ENCODE measurements at places on chromosomes 2 and 18.

- no peak for DNase-seq
Observed at GRCh38 chr2:74414881-74415761, 6.3 kb downstream of the C2orf81 start.

GRCh38 chr18:48933578-48934414, 17.0 kb downstream of the SMAD7 start:
- DNase-seq, result no peak

DNA sequence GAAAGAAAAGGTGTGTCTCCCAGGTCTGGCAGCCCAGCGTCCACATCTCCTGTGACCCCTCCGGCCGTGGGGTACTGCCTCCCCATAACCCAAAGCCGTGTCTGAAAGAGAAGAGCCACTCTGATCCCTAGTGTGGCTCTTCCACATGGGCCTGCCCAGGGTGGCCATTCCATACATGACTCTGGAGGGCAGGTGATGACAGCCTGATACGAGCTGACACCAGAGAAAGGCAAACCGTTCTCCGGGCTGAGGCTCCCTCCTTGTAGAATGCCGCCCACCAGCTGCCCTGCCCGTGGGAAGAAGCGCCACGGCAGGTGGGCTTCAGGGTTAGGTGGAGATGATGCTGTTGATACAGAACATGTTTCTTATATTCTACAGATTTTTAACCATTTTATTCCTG, 451.6 kb upstream of the SALL3 start:
- DNase-seq, result no peak

- no peak for DNase-seq
Observed at GRCh38 chr2:136323935-136324334, 206.0 kb upstream of the CXCR4 start.

DNA sequence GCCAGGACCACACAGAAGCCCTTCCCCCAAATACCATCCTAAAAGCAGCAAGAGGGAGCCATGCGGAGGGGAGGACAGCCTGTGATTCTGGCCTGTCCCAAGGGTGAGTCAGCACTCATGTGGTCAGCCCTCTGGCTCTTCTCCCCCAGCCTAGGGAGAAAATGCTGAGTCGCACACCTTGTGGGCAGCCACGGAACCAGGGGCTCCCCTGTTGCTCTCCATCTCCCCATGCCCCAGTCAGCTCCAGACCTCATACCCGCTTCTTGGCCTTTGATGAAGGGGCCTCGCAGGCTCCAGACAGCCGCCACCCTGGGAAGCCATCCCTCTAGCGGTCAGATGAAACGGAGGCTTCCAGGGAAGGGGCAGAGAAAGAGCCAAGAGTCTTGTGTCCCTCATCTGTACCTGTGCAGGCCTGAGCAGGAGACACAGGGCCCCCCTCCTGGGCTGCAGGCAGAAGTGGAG, 181.3 kb upstream of the SIX2 start:
- no peak for DNase-seq

- no peak for DNase-seq
Observed at GRCh38 chr2:1584051-1584531, 160.2 kb downstream of the PXDN start.

DNA sequence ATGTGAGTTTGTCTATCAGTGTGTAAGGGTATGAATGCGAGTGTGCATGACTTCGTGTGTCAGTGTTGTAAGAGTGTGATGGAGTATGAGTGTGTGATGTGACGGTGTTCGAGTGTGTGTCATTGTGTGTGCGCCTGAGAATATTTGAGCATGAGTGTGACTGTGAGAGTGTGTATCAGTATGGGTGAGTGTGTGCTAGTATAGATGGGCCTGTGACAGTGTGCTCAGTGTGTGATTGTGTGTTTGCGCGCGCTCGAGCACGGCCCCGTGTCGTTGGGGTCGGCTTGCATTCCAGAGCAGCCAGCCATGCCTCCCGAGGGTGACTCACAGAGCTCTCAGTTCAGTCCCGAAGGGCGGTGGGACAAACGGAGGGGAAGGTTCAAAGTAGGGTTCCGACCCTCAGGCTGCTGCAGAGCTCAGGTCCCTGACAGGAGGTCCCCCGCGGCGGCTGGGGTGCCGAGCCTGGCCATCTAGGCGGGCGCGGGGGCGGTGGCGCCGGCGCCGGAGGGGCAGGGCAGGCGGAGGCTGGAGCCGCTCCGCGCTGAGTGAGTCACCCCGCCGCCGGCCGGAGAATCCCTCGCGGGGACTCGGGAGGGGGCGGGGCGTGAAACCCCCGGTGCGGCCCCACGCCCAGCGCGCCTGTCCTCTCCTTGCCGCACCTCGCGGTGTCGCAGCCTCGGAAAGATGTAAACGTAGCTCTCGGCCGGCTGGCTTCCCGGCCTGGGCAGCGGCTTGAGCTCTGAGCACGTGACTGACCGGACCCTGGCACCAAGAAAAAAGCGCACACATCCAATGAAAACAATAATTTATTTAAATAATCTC, 3.8 kb downstream of the DLX2 start:
- no peak for DNase-seq

GRCh38 chr18:6571239-6571602, 156.5 kb upstream of the L3MBTL4 start:
- DNase-seq, result no peak

DNA sequence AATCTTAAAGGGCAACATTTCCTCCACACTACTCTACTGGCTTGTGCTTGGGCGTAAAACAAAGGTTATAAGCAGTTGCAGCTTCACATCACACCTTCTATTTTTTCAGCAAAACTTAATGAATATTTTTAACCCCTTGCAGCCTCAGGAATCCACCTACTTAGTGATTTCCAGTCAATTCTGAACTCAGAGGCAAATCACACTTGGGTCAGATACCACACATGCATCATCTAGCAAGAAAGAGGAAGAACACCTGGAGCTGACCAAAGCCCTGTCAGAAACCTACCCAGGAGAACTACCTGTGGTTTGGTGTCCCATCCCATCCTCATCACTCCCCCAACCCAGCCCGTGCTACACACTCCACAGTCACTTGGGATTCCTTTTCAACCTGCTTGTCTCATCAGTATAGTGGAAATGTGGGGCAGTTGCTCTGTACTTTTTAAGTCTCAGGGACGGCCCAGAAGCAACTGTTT, 25.5 kb downstream of the PIAS2 start:
- DNase-seq, result no peak

- no peak for DNase-seq
Observed at GRCh38 chr2:120869730-120870466, 134.2 kb downstream of the GLI2 start.

DNA sequence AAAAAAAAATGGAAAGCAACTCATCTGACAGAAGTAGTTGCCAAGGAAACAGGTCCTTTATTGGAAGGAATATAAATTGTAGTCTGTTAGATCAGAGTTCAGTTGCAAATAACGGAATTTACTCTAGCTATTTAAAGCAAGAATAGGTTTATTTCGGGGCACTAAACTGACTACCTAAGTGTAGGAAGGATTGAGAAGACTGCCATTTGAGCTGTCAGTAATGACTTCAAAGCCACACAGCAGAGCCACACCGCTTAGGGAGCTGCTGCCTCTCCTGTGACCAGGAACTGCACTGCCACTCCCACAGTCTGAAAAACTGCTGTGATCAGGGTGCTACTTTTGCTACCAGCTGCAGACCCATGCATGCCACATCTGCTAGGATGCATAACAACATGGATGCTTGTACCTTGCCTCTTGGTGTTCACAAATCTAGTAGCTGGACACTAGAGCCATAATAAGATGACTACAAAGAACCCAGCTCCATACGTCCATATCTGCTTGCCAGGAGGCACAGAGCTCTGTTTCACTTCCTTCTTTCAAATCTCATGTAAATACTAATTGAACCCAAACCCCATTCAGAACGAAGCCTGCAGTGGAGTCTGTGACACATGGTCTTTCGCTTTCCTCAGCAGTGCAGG, 2.2 kb downstream of the DSG2 start:
- DNase-seq, result no peak

DNA sequence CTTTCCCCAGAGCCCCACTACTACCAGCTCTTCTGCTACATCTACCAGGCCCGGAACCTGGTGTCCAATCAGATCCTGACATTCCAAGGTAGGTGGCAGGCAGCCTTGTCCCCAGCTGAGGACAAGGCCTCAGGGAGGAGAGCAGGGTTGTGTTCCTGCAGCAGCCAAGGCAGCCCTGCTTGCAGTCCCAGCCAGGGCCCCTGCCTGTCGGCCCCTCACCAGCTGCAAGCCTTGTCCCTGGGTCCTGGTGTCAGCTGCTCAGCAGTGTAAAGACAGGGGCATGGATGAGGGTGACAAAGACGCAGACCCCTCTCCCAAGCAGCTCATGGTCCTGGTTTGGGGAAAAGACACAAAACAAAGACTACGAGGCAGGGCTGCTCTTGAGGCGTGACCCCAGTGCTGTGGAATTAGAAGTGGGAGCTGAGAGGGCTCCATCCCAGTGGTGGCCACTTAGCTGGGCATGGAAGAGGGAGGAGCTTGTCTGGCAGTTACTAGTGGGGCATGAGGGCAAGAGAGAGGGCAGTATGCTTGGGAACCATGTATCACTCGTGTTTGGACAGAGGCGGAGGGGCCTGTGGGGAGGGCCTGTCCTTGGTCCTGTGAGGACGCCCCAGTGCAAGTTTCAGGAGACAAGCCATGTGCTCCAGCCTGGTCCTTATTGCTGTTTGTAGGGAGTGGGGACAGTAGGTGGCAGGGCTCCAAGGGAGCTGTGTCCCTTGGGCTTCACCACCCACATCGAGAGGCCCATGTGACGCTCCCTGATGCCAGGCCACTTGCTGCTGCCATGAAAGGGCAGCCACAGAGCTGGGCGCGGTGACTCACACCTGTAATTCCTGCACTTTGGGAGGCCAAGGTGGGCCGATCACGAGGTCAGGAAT, 47.5 kb downstream of the LMAN2L start:
- DNase-seq, result no peak

- no peak for DNase-seq
Observed at GRCh38 chr2:108586631-108587030, 52.4 kb downstream of the LIMS1 start.

DNA sequence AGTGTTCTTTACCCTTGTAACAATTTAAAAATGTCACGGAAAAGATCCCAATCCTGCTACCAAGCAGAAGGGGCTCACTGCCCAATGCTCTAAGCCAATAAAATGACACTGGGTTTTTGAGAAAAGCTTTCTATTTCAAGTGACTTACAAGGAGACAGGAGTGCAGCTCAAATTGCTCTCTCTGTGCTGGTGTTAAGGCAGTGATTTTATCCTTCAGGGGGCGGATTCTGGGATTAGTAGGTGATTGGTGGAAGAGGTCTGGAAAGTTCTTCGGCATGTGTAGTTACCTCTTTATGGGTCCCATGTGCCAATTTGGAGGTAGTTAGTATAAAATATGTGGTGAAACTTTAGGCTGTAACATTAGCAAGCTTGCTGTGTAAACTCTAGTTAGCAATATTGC, 27.4 kb upstream of the MCM6 start:
- no peak for DNase-seq

GRCh38 chr2:55431982-55432627, 12.4 kb upstream of the CCDC88A start:
- no peak for DNase-seq

GRCh38 chr2:177881008-177881747, 191.4 kb downstream of the PDE11A start:
- DNase-seq, result no peak

DNA sequence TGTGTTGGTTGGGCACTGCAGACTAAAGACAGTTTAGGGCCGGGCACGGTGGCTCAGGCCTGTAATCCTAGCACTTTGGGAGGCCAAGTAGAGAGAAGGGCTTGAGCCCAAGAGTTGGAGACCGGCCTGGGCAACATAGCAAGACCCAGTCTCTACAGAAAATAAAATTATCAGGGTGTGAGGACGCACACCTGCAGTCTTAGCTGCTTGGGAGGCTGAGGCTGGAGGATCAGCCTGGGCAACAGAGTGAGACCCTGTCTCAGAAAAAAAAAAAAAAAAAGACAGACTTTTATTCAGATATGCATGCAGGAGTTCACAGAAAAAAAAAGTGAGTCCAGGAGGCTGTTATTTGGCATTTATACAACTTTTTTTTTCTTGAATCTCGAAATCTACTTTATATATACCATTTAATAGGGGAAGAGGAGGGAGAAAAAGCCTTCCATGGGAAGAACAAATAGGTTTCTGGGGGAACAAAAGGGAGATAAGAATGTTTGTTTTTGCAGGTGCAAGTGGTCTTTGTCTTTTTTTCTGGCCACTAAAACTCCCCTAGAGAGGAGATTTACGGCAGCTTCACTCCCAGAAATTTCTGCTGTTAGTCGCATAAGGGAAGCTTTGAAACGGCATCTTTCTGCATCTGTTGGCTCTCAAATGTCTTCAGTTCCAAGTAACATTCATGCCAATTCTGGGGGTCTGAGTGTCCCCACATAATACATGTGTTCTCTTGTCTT, 4.1 kb upstream of the MSH6 start:
- no peak for DNase-seq

DNA sequence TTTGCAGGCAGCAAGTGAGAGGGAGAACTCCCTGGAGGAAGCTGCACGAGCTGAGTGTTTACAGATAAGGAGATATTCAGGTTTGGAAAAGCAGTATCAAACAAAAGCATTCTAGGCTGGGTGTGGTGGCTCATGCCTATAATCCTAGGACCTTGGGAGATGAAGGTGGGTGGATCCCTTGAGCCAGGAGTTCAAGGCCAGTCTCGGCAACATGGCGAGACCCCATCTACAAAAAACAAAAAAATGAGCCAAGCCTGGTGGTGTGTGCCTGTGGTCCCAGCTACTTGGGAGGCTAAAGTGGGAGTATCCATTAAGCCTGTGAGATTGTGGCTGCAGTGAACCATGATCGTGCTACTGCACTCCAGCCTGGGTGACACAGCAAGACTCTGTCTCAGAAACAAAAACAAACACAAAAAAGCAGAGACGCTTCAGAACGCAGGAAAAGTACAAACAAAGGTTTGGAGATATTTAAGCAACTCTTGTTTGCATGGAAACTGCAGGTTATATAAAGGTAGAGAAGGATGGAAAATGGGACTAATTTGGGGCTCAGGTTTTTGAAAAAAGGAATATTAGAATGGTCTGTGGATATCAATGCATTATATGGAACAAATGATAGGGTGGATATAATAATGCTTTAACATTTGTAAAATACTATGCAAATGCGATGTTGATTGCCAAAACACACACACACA, 31.6 kb downstream of the MYCN start:
- no peak for DNase-seq

DNA sequence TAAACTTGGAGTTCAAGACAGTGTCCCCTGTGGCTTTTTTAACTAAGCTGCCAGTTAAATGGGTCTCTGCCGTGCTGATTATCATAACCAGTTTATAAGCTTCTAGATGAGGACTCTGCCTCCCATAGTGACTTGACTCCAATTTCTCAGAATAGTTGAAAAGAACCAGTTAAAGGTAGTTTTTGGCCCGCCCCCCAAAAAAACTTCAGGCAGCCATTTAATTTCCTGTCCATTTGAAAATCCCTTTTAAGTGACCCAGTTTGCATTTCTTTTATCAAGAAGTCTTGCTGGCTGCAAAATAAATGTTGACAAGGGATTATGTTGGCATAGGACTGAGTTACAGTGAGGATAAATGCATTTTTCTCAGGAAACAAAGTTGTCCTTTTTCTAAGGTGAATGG, 2.3 kb downstream of the SLC20A1 start:
- DNase-seq, result no peak

- DNase-seq, result peak; percentile 43
Observed at GRCh38 chr2:119407430-119408220, 24.0 kb upstream of the TMEM37 start.

Measured in AG04450 (cell line).